ENCODE measurements at places on chromosomes 3 and 15. TPM values are rescaled to one million over a fixed set of nuclear protein-coding genes. Genes with fewer than 3 reads are reported as not detected.
A peak's percentile ranks its signal among the peaks of the same experiment; 100 is the strongest.

The CMC1 gene
- total RNA-seq: 14.5 TPM

The ZNF502 gene
- 3.3 TPM for total RNA-seq

The EXD1 gene
- not detected for total RNA-seq

The PRR23A gene
- total RNA-seq: not detected

GRCh38 chr15:74060251-74060650, 22.1 kb downstream of the GOLGA6A start:
- no peak overlapping the region for H3K27ac ChIP-seq
- no peak overlapping the region for H3K4me3 ChIP-seq
- no peaks in the 10 kb centered on the region for H3K4me1 ChIP-seq
- H3K27me3 ChIP-seq: no peaks in the 10 kb centered on the region
- DNase-seq: no peak

DNA sequence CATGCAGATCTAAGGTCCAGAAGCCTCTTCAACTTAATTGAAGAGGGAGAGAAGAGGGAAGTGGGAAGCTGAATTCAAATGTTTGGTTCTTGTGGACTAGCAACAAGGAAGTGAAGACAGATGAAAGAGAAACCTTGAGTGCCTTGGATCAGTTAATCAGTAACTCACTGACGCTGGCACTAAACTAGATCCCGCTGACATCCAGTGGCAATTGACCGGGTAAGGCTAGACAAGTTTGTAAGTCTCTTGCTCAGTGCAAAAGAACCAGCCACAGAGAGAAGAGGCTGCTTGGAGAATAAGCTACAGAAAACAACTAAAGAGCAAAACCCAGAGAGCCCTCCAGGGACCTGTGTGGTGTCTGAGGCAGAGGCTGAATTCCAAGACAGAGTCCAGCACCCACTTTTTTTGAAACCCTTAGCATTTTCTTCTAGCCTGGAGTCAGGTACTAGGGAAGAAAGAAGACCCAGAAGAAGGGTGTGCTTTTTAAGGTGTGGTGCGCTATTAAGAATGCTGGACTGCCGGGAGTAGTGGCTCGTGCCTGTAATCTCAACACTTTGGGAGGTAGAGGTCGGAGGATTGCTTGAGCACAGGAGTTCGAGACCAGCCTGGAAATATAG, 6.9 kb downstream of the PLCH1 start:
- peak overlapping the region; percentile 82 for H3K27ac ChIP-seq
- H3K4me3 ChIP-seq: peak overlapping the region; percentile 42
- H3K4me1 ChIP-seq: no peaks in the 10 kb centered on the region
- H3K27me3 ChIP-seq: no peaks in the 10 kb centered on the region
- H3K36me3 ChIP-seq: no peaks in the 10 kb centered on the region

DNA sequence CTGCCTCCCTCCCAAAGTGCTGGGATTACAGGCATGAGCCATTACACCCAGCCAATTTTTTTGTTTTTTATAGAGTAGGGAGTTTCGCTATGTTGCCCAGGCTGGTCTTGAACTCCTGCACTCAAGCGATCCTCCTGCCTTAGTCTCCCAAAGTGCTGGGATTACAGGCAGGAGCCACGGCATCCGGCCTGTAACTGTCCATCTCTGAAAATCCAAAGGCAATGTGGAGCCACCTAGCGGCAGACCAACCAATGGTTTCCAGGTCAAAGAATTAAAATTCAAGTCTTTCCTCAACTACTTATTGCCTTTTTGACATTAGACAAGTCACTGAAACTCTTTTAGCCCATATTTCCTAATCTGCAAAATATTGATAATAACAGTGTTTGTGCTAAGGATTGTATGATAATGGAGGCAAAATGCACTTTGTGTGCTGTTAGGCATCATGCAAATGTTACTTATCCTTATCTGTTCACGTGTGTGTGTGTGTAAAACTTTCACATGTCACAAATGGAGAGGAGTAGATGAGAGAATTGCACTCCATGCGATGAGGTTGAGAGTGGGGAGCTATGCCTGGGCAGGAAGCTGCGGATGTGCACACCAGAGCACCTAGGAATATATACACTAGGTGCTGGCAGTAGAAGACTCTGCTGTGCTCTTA, 48.7 kb downstream of the COL8A1 start:
- no peaks in the 10 kb centered on the region for H3K36me3 ChIP-seq
- H3K27me3 ChIP-seq: no peaks in the 10 kb centered on the region
